ENCODE measurements at places on chromosomes 6 and 20. TPM values are rescaled to one million over a fixed set of nuclear protein-coding genes. Genes with fewer than 3 reads are reported as not detected.

The MATN4 gene
- total RNA-seq: not detected

The HSPA12B gene
- 7.9 TPM for total RNA-seq

The ANKEF1 gene
- total RNA-seq: 2.8 TPM

The SYNGAP1 gene
- total RNA-seq: 1.5 TPM

The SIGLEC1 gene
- total RNA-seq: not detected

The IL20RA gene
- not detected for total RNA-seq

The HDGFL1 gene
- total RNA-seq: not detected

The SLPI gene
- total RNA-seq: not detected

The SH3BGRL2 gene
- total RNA-seq: 26.3 TPM

The CD83 gene
- total RNA-seq: 1.6 TPM

The SDCBP2 gene
- total RNA-seq: 7.0 TPM

The CALHM6 gene
- 0.32 TPM for total RNA-seq

The BANF2 gene
- total RNA-seq: not detected

The DCDC2 gene
- total RNA-seq: not detected

- DNase-seq: no peak
Observed at GRCh38 chr6:150208611-150209352, 65.9 kb downstream of the PPP1R14C start.

DNA sequence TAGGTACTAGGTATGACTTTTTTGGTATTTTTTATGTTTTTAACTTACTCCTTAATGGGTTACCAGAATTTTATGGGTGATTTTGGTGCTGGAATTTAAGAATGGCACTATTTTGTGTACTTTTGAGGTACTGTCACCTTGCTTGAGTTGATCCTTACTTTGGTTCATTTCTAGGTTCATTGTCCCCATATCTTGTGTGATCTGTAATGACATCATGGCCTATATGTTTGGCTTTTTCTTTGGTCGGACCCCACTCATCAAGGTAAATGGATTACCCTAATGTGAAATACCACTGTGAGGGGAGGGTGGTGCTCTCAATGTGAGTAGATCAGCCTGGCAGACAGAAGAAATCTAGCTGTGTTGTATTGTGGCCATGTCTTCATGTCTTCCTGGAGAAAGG lies 57.9 kb downstream of the CDS2 start:
- no peak for DNase-seq

DNA sequence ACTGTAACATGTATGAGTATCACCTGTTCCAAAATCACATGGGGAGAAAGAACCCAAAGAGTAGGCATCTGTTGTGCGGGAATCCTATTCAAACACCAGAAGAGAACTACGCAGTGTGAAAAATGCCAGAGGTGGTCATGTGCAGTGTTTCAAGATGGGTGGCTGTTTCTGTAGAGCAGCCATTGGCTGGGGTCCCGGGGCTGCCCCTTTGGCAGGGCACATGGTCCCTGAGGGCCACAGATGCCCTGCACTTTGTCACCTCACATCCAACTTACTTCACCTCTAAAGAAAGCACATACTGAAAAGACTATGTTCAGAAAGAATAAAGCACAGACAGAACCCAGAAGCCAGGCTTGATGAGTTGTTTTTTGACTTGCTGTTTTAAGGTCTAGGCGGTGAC lies 12.3 kb downstream of the MTCH1 start:
- DNase-seq: no peak

GRCh38 chr20:39010496-39010895 lies 48.4 kb downstream of the DHX35 start:
- DNase-seq: no peak

DNA sequence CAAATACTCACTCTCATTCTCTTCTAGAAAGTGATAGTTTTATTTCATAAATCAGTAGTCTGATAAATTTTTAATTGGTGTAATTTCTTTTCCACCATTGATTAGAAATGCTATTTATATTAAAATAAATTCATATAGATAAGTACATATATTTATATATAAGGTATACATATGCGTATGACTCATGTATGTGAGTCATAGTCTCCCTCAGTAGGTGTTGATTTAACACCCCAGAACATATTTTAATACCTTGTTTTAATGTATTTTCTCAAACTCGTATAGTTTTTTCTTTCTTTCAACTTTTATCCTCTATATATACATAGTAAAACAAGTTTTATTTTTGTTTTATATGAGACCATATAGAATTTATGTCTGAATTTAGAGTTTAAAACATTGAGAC lies 130.4 kb downstream of the PLG start:
- DNase-seq: no peak

GRCh38 chr6:72857791-72858585 lies 236.1 kb downstream of the KCNQ5 start:
- no peak for DNase-seq

DNA sequence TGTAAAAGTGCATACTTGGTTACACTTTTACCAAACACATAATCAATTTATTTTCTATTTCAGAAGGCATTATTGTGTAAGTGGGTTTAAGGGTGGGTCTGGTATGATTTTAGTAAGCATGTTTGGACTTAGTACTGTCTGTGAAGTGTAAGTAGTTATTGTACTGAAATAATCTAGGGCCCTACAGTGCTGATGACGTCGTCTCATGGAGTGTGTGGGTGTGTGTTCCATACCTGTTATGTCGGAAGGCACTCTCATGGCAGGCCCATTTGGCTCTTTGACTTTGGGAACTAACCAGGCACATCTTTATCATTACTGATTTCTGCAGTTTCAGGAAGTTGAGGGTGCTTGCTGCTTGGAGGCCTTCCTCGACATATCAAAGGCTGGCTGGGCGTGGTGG lies 155.1 kb downstream of the SASH1 start:
- DNase-seq: no peak

- DNase-seq: no peak
Observed at GRCh38 chr6:89008001-89008814, 44.8 kb upstream of the RNGTT start.

GRCh38 chr6:25175681-25176080 lies 103.5 kb upstream of the CARMIL1 start:
- no peak for DNase-seq

- DNase-seq: no peak
Observed at GRCh38 chr6:87738744-87739143, 36.7 kb upstream of the AKIRIN2 start.

- DNase-seq: no peak
Observed at GRCh38 chr6:89269981-89270380, 45.1 kb downstream of the GABRR2 start.

- DNase-seq: no peak
Observed at GRCh38 chr6:33785778-33786177, 3.2 kb downstream of the LEMD2 start.

DNA sequence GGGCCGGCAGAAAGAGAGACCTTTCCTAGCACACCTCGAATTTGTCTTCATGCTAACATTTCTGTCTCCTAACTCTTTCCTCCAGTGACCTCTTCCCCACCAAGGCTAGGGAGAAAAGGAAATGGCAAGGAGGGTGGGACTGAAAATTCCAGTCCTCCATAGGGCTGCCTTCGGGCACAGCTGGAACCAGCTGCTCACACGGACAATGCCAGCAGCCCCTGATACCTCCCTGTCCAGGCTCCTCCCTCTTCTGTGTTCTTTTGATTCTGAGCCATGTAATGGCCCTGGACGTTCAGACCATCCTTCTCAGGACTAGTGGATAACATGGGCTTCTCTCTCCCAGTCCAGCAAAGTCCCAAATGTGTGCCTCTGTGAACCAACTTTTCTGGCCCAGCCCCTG lies 29.1 kb upstream of the PHACTR3 start:
- no peak for DNase-seq

DNA sequence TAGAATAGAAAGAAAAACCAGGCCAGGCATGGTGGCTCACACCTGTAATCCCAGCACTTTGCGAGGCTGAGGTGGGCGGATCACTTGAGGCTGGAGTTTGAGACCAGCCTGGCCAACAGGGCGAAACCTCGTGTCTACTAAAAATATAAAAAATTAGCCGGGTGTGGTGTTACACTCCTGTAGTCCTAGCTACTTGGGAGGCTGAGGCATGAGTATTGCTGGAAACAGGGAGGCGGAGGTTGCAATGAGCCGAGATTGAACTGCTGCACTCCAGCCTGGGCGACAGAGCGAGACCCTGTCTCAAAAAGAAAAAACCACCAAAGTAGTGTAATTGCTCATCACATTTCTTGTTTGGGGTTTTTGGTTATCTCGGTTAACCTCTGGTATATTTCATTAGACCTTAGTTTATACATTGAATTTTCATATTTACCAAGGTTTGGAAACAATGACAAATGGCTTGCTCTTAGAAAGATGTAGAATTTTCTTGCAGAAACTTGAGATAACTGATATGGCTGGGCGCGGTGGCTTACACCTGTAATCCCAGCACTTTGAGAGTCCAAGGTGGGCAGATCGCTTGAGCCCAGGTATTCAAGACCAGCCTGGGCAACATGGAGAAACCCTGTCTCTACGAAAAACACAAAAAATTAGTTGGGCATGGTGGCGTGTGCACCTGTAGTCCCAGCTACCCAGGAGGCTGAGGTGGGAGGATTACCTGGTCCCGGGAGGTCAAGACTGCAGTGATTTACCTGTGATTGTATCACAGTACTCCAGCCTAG lies 14.2 kb downstream of the ITCH start:
- DNase-seq: no peak

- no peak for DNase-seq
Observed at GRCh38 chr6:18976966-18977365, 589.8 kb downstream of the RNF144B start.

GRCh38 chr6:166402582-166403277 lies 20.0 kb upstream of the MPC1 start:
- no peak for DNase-seq

DNA sequence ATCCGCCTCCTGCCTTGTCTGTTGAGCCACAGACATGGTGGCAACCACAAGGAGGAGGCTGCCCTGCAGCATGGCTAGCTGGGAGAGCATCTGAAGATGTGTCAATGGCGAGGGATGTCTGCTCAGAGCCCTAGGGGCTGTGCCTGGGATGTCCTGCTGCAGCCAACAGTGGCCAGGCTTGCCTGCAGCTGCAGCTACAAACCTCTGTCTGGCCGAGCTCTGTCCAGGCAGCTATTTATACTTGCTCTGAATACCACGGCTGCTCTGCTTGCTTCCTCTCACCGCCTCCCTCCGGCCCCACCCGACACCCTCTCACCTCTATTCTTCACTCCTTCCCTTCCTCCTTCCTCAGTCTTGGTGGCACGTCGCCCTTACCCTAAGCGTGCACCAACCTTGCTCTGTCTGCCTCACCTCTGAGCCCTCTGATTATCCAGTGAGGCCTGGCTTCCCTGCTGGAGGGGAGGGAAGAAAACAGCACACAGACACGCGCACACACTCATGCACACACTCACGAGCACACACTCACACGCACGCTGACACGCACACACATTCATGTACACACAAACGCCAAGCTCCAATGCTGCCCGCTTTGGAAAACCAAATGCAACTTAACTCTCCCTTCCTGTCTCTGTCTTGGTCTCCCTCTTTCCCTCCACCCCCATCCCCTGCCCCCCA lies at the start of gene ANGPT4:
TSS of gene ANGPT4 (minus strand) at position 210 of the 675 bp plus-strand sequence. CDS start at position 90, 120 bp downstream.
- no peak for DNase-seq

DNA sequence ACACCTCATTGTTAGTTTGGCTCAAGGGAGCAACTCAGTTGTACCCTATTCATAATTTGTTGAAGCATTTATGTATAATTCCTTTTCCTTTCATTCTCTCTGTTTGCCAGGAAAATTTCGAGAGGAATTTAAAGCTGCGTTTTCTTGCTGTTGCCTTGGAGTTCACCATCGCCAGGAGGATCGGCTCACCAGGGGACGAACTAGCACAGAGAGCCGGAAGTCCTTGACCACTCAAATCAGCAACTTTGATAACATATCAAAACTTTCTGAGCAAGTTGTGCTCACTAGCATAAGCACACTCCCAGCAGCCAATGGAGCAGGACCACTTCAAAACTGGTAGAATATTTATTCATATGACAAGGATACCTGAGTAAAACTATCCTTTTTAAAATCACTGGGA lies 45.2 kb upstream of the GFRAL start:
- no peak for DNase-seq

- no peak for DNase-seq
Observed at GRCh38 chr6:28747631-28748157, 176.1 kb downstream of the TRIM27 start.

GRCh38 chr20:53876470-53876869 lies 193.9 kb downstream of the BCAS1 start:
- DNase-seq: no peak

DNA sequence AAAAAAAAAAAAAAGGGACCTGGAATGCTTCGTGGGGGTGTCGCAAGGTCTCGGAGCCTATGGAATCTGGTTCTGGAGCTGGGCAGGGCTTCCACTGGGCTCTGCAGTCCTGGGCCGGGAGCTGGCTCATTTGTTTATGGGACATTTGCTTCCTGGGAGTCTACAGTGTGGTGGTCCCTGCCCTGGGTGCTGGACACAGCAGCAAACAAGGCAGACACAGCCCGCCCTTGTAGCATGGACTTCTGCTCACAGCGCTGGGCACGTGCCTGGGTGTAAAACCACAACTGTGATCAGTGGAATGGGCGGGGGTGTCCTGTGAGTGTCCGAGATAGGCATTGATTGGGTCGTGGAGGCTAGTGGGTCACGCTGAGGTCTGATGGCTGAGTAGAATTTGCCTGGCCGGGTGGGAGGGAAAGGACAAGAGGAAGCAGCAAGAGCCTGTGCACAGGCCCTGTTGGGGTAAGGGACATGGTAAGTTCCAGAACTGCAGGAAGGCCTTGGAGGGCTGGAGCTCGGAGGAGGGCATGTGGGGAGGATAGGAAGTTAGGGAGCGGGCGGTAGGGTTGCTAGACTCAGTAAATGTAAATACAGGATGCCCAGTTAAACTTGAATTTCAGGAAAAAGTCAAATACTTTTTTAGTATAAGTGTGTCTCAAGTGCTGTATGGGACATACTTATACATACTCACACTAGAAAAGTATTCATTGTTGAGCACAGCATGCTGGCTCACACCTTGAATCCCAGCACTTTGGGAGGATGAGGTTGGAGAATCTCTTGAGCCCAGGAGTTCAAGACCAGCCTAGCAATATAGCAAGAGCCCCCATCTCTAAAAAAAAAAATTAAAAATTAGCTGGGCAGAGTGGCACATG lies 61.3 kb upstream of the PMEPA1 start:
- DNase-seq: no peak

All from pulmonary artery endothelial cell (primary cell).